ENCODE measurements at places on chromosomes 12 and 14.
A peak's percentile ranks its signal among the peaks of the same experiment; 100 is the strongest.

GRCh38 chr14:39367387-39367751, 64.9 kb downstream of the FBXO33 start:
- no peak for DNase-seq

DNA sequence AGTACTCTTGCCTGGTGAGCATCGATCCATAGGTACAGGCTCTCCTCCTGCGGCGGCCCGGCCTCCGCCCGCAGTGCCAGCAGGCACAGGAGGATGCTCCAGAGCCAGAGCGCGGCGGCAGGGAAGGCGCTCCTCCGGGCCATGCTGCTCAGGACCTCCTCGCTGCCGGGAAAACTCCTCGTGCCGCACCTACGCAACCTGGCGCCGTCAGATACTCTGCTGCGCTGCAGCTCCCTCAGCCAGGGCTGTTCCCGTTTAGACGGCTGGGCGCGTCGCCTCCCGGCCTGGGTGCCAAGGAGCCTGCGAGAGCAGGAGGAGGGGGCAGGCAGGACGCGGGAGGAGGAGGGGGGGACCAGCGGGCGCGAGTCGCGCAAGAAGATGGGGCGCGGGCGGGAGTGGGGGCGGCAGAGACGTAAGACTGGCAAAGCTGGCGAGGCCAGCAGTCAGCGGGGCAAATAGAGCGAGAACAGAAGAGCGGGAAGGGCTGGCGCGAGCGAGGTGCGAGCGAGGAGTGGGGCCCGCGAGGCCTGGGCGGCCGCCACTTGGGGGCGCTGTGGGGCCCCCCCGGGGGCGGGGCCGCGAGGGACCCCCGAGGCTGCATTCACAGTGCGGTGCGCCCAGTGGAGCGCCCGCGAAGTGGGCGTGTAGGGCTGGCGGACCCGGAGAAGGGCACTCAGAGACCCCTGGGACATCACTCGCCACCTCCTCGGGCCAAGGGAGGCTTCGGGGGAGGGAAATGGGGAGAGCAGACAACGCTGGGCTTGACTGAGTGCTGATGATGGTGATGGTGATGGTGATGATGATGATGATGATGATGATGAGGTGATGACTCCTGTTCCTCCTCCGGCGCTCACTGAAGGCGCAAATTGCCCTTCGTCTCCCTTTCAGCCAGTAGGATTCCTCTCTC, at the start of gene WIF1:
Gene WIF1, minus strand, starts transcription at position 257 of the 907 bp plus-strand sequence. Its CDS starts 114 bp downstream, at position 143.
- DNase-seq = peak; percentile 12

- DNase-seq = no peak
Observed at GRCh38 chr14:33762161-33762851, 188.6 kb downstream of the EGLN3 start.

- no peak for DNase-seq
Observed at GRCh38 chr12:21631367-21631766, 26.3 kb downstream of the LDHB start.

GRCh38 chr14:20438664-20439063, 2.7 kb upstream of the KLHL33 start:
- DNase-seq = no peak

GRCh38 chr12:78157199-78157598, 326.5 kb downstream of the NAV3 start:
- no peak for DNase-seq

GRCh38 chr12:85759623-85760022, 76.6 kb downstream of the RASSF9 start:
- no peak for DNase-seq

GRCh38 chr14:31212893-31213292, 5.3 kb upstream of the HECTD1 start:
- no peak for DNase-seq

DNA sequence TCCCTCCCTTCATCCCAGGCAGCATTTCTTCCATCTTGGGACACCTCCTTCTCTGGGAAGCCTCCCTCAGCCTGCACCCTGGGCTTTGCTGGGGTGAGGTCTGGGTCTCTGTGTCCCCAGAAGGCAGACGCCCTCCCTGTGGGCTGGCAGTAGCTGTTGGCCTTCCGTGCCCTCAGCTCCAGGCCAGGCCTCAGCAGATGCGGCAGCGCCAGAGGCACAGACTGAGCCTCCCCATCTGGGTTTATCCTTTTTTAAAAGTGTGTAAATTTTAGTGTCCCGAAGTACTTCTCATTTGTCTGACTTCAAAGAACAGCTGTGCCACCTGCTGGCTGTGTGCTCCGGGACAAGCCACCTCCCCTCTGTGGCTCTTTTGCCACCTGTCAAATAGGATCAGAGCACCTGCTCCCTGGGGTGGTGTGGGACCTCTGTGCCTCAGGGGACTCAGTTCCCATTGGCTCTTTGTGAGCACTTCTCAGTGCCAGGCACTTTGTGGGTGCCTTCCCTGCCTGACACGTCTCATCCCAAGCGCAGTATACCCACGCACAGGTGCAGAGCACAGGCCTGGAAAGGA, 11.1 kb downstream of the EXOC3L4 start:
- DNase-seq = no peak

DNA sequence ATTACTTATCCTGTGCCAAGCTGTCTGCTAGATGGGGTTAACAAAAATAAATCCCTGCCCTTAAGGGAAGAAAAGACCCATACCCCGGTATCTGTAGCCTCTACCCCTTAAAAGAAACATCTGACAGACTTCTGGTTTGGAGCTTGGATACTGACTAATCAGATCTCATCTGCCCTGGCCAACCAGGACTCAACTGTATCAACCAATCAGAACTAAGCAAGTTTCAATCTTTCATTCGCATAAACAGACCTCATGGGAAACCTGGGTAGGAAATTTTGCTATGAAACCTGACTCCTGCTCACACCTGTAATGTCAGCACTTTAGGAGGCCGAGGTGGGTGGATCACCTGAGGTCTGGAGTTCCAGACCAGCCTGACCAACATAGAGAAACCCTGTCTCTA, 26.4 kb upstream of the PRMT8 start:
- DNase-seq = no peak

- DNase-seq = no peak
Observed at GRCh38 chr14:91038439-91038838, 22.0 kb downstream of the RPS6KA5 start.

DNA sequence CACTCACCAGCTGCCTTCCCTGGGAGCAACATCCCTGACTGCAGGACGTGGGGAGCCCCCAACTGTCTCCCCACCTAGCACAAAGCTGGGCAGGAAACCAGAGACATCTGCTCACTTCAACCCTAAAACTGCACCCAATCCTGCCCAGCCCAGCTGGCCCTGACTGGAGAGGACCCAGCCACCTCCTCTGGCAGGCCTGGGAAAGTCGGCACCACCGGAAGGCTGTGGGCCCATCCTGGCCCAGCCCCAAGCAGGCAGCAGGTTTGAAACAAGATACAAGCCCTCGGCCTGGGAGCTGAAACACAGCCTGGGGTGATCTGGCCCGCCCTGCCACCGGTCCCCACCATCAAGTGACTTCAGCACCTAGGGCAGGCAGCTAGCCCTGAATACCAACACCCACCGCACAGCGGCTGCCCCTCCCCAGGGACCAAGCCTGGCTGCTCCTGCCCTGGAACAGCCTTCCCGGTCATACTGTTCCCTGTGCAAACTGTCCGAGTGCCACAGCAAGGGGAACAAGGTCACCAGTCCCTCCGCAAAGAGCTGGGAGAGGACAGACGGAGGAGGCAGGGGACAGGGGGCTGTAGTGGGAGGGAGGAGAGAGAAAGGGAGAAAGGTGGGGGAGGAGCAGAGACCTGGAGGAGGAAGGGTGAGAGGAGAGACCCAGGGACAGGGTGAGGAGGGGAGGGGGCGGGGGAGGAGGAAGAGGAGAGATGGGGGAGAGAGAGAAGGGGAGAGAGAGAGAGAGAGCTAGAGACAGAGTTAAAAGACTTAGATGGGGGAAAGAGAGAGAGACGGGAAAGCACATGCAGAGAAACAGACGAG, 115.7 kb downstream of the RFLNA start:
- no peak for DNase-seq

Data from CD8-positive, alpha-beta T cell (primary cell).